ENCODE measurements at places on chromosomes 7 and 10.

DNA sequence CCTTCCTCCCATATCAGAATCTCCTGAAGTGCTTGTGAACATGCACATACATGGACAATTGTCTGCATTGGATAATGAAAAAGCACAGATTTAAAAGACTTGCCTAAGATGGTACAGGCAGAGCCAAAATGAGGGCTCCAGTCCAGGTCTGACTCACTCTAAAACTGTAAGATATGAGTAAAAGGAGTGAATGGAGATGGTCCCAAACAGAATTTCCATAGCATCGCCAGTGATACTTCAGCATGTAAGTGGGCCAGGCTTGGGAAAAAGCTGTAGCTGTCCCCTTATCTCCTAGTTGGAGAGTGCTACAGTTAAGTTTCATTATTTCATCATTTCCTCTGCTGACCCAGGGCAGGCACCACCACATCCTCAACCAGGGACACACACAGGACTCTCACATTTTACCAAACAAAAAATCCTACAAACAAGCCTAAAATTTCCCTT, 26.4 kb upstream of the IL6 start:
- peaks cover 9% of the 10 kb centered on the region for H3K27me3 ChIP-seq

DNA sequence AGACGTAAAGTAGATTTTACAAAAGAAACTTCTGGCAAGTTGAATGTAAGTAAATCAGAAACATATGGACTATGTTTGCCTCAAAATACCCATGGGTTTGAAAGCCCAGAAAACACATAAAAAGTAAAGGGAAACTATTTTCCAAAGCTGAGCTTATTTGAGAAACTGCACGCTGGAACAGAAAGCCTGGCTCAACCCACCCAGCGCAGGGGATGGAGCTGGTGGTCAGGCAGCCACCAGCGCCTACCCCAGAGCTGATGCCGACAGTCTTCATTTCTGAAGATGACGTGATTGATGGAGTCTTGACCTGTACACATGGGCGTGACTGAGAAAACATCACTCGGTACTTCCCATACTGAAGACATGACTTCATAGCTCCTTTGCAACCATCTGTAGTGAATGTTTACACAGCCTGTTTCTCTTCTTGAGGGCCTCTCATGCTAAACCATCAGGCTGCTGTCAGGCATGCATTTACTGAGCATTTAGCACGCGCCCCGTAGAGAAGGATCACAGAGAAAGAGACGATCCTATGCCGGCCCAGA, 232.6 kb upstream of the AUTS2 start:
- H3K27ac ChIP-seq: no peak overlapping the region
- no peaks in the 10 kb centered on the region for H3K36me3 ChIP-seq
- no peak overlapping the region for H3K4me3 ChIP-seq

DNA sequence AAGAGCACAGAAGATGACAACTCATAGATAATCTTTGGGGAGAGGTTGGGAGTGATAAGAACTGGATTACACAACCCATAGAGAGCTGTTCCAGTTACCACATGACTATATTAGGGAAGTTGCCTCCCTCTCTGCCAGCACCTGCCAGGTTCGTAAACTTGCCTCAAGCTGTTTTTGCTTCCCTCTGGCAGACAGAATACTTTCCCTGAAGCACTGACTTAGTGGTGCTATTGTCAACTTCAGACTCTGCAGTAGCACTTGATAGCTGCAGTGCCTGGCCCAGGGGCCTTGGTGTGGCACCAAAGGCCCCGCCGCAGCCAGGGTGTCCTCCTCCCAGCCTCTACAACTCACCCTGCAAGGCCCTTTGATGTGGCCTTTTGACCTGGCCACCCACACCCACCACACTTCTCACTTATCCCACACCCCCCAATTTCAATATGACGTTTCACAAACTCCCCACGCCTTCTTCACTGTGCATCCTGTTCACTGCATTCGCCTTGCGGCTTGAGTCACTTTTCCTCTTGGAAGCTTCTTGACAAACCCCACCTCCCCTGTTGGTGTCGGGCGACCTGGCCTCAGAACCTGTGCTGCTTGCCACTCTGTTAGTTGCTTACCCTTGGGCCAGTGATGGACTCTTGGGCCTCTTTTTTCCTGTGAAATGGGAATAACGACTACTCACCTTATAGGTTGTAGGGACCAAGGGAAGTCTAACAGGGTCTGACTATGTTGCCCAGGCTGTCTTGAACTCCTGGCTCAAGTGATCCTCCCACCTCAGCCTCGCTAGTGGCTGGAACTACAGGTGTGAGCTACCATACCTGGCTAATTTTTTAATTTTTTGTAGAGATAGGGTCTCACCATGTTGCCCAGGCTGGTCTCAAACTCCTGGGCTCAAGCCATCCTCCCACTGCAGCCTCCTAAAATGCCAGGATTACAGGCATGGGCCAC, 50.2 kb upstream of the PODXL start:
- H3K4me3 ChIP-seq: no peak overlapping the region
- peaks cover 10% of the 10 kb centered on the region for H3K27me3 ChIP-seq
- no peak for DNase-seq
- H3K4me1 ChIP-seq: no peaks in the 10 kb centered on the region
- H3K27ac ChIP-seq: no peak overlapping the region

DNA sequence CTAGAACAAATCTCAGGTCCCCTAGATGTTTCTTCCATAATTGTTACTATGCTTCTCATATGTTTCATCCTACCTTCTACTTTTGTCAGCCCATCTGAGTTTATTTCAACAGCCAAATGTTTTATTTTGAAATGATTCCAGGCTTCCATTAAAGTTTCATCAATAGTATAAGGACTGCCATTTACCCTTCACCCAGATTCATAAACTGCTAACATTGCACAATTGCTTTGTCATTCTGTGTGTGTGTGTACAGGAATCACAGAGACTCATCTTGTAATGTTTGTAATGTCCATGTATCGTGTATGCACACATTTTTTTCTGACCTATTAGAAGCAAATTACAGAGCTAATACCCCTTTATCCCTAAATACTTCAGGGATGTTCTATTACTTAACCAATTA, 25.5 kb downstream of the MMRN2 start:
- H3K36me3 ChIP-seq: no peaks in the 10 kb centered on the region
- no peak overlapping the region for H3K4me3 ChIP-seq
- peaks cover 3% of the 10 kb centered on the region for H3K4me1 ChIP-seq
- no peaks in the 10 kb centered on the region for H3K27me3 ChIP-seq
- no peak for DNase-seq

DNA sequence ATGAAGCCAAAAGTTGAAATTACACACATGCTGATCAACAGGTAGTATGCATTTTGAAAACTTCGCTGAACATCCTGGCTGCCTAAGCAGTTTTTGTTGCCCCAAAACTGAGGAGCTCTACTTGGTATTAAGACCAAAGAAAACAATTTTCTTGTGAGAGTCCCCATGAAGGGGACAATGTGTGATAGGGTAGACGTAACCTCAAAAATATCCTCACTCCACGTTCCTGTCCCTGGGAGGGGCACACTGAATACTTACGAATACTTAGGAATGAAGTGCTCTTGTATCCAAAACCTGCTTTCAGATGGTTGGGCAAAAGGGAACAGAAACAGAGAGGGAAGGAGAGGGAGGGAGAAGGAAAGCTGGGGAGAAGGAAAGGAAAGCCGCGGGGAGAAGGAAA, 24.7 kb downstream of the CCDC6 start:
- no peaks in the 10 kb centered on the region for H3K27me3 ChIP-seq
- peak overlapping the region; percentile 87 for H3K27ac ChIP-seq
- peaks cover 51% of the 10 kb centered on the region for H3K36me3 ChIP-seq

Measured in activated naive CD8-positive, alpha-beta T cell treated with anti-CD3 and anti-CD28 coated beads for 36 hours (primary cell).